ENCODE measurements at places on chromosomes 16 and 17. TPM values are rescaled to one million over a fixed set of nuclear protein-coding genes. Genes with fewer than 3 reads are reported as not detected.

DNA sequence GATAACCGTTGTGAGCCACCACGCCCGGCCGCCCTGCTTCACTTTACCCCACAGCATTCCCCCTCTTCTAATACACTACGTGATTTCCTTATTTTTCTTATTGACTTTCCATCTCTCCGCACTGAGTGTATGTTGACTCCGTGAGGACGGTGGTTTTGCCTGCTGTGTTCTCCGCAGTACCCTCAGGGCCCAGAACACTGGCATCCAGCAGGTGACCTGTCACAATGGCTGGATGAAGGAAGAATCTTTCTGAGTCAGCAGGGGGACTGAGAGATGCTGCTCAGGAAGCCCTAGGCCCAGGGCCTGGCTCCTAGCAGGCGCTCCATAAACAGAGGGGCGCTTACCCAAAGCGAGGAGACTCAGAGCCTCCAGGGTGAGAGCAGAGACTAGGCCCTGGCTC, 79.5 kb downstream of the RTN4RL1 start:
- no peak overlapping the region for H3K4me3 ChIP-seq
- no peaks in the 10 kb centered on the region for H3K4me1 ChIP-seq
- no peaks in the 10 kb centered on the region for H3K36me3 ChIP-seq
- no peak for DNase-seq
- H3K27me3 ChIP-seq: no peaks in the 10 kb centered on the region
- H3K27ac ChIP-seq: no peak overlapping the region

GRCh38 chr17:50758524-50758923, 8.8 kb downstream of the ANKRD40CL start:
- H3K4me3 ChIP-seq: no peak overlapping the region
- H3K27ac ChIP-seq: no peak overlapping the region
- DNase-seq: no peak
- no peaks in the 10 kb centered on the region for H3K36me3 ChIP-seq
- H3K27me3 ChIP-seq: no peaks in the 10 kb centered on the region
- no peaks in the 10 kb centered on the region for H3K4me1 ChIP-seq

DNA sequence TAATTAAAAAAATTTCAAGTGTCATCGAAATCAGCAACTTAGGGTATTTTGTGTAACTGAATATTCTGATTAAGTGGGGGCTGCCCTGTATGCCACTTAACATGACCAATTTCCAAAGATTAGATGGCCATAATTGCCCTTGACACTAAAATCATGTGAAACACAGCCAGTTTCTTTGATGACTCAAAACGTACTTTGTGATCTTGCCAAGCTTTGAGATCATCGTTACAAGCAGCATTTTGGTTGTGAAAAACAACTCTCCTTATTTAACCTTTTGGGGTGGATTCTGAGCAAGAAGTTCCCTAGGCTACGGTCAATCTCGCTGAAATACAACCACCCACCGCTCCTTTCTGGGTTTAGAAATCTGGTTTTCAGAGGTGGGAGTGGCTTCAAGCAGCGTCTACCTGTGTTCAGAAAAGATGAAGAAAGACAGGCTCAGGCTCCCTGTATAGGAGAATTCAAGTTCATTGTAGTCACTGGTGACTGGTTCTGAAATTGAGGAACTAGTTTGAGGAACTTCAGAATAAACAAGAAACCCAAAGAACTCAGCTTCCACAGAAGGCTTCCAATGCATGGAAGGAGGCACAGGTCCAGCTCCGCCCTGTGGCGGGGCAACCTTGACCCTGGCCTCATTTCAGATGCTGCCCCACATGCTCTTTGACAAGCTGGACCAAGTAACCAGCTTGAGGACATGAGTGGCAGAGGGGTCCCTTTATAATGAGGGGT, 9.4 kb downstream of the MAP3K14 start:
- peak overlapping the region; percentile 94 for H3K27ac ChIP-seq
- no peaks in the 10 kb centered on the region for H3K36me3 ChIP-seq
- H3K4me1 ChIP-seq: peaks cover 82% of the 10 kb centered on the region
- H3K27me3 ChIP-seq: no peaks in the 10 kb centered on the region

- no peak overlapping the region for H3K4me3 ChIP-seq
- no peaks in the 10 kb centered on the region for H3K27me3 ChIP-seq
- no peaks in the 10 kb centered on the region for H3K4me1 ChIP-seq
Observed at GRCh38 chr17:5784791-5785190, 200.5 kb upstream of the NLRP1 start.

DNA sequence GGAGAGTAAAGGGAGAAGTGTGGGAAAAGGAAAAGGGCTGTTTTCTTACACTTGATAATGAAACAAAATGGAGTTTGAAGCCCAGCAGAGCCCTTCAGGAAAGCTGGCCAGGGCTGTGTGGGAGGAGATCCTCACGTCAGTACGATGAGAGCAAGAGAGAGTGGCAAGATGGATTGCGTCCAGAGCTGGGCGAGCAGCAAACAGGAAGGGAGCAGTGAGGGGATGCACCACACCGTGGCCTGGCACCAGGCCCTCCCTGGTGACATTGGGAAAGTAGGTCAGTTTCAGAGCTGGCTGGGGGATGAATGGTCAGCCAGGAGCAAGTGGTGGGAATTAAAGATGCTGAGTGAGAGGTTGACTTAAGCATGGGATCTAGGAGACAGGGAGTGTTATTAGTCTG, 273.6 kb downstream of the GRIN2A start:
- DNase-seq: no peak
- H3K4me3 ChIP-seq: no peak overlapping the region
- H3K27me3 ChIP-seq: no peaks in the 10 kb centered on the region
- no peaks in the 10 kb centered on the region for H3K4me1 ChIP-seq
- H3K36me3 ChIP-seq: no peaks in the 10 kb centered on the region
- H3K27ac ChIP-seq: no peak overlapping the region

GRCh38 chr17:82355770-82356427, 3.1 kb upstream of the TEX19 start:
- H3K27me3 ChIP-seq: no peaks in the 10 kb centered on the region
- no peak for DNase-seq
- no peaks in the 10 kb centered on the region for H3K4me1 ChIP-seq
- no peak overlapping the region for H3K27ac ChIP-seq
- no peaks in the 10 kb centered on the region for H3K36me3 ChIP-seq

DNA sequence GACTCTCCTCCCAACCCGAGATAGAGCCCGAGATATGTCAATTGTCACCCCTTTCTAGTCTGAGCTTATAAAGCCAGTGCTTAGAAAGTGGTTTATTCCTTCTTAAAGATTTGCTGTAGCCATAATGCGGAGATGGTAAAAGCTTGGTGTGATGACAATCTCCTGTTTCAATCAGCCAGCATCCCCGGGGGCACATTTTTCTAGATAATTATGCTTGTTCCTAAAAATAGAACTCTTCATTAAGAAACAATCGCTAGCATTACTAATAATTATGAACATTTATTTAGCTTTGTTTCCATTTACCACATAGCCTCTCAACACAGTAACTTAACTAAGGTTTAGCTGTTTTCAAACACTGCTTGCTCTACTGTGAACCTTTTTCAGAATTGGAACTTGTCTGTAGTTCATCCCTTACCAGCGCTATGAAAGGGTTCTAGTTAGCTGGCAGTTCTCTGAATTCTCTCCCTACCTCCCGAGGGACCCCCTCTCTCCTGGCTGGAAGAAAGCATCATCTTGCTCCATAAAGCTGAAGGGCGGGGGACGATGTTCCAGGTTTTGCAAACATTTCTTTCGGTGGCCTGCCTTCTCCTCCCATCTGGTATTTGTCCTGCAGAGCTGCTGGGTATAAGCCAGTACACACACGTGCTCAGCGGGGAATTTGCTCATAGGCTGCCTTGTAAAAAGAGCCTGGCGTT, 922 bp upstream of the MRPL58 start:
- peak overlapping the region; percentile 90 for H3K27ac ChIP-seq
- peaks cover 12% of the 10 kb centered on the region for H3K4me1 ChIP-seq
- peak overlapping the region; percentile 84 for H3K4me3 ChIP-seq
- H3K36me3 ChIP-seq: no peaks in the 10 kb centered on the region
- no peaks in the 10 kb centered on the region for H3K27me3 ChIP-seq

DNA sequence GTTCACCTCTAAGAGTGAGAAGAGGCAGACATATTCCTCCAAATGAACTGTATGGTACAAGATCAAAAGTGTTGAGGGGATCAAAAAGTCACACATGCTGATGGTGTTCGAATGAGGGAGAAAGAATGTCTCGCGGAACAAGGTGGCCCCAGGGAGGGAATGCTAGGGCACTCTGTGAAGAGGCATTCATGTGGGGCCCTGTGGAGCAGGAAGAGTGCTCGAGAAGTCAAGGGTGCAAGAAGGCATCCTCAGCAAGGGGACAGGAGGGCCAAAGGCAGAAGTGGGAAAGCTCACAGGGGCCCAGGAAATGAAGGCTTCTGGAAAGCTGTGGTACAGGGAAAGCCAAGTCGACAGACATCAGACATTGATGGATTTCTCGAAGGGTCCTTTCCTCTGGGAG, 6.1 kb upstream of the MYH3 start:
- no peak for DNase-seq
- no peak overlapping the region for H3K4me3 ChIP-seq
- no peaks in the 10 kb centered on the region for H3K27me3 ChIP-seq
- no peaks in the 10 kb centered on the region for H3K4me1 ChIP-seq
- no peak overlapping the region for H3K27ac ChIP-seq

- no peak overlapping the region for H3K4me3 ChIP-seq
- H3K4me1 ChIP-seq: no peaks in the 10 kb centered on the region
- no peak overlapping the region for H3K27ac ChIP-seq
- H3K27me3 ChIP-seq: no peaks in the 10 kb centered on the region
Observed at GRCh38 chr16:22775220-22775922, 38.6 kb upstream of the HS3ST2 start.

DNA sequence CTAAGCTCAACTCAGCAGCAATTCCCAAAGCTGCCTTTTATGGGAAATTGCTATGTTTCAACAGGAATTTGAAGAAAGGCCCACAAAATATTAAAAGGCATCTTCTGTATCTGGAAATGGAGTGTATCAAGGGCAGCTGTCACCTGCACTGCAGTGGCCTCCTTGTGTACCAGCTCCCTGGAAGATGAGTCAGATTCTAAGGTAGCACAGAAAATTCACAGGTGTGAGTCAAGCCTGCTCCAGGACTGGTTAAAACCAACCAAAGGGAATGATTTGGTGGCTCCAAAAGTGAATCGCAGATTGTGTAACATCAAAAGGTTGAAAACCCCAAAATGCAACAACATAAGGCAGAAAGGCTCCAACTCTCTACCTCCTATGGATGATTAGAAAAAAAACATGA, 296.4 kb downstream of the GRIN2A start:
- DNase-seq: no peak
- H3K4me3 ChIP-seq: no peak overlapping the region
- H3K36me3 ChIP-seq: no peaks in the 10 kb centered on the region
- H3K27me3 ChIP-seq: no peaks in the 10 kb centered on the region

GRCh38 chr16:78209951-78210661, 110.7 kb downstream of the WWOX start:
- H3K4me1 ChIP-seq: peaks cover 17% of the 10 kb centered on the region
- no peaks in the 10 kb centered on the region for H3K27me3 ChIP-seq
- peak overlapping the region; percentile 23 for H3K27ac ChIP-seq
- DNase-seq: no peak
- no peaks in the 10 kb centered on the region for H3K36me3 ChIP-seq

- no peak overlapping the region for H3K27ac ChIP-seq
- H3K4me3 ChIP-seq: no peak overlapping the region
- H3K4me1 ChIP-seq: no peaks in the 10 kb centered on the region
- no peak for DNase-seq
- H3K27me3 ChIP-seq: no peaks in the 10 kb centered on the region
Observed at GRCh38 chr16:79293836-79294460, 306.6 kb downstream of the MAF start.

- no peaks in the 10 kb centered on the region for H3K36me3 ChIP-seq
- H3K27me3 ChIP-seq: no peaks in the 10 kb centered on the region
- no peak overlapping the region for H3K4me3 ChIP-seq
- no peak overlapping the region for H3K27ac ChIP-seq
- no peaks in the 10 kb centered on the region for H3K4me1 ChIP-seq
- no peak for DNase-seq
Observed at GRCh38 chr17:48177816-48178215, 70.2 kb downstream of the SNX11 start.

- peak overlapping the region; percentile 25 for H3K4me3 ChIP-seq
- H3K27me3 ChIP-seq: no peaks in the 10 kb centered on the region
- peaks cover 5% of the 10 kb centered on the region for H3K36me3 ChIP-seq
- no peak for DNase-seq
- peaks cover 99% of the 10 kb centered on the region for H3K4me1 ChIP-seq
Observed at GRCh38 chr16:89320782-89321501, 103.4 kb downstream of the ZNF778 start.

- no peaks in the 10 kb centered on the region for H3K4me1 ChIP-seq
- H3K4me3 ChIP-seq: no peak overlapping the region
- H3K27me3 ChIP-seq: no peaks in the 10 kb centered on the region
- peaks cover 100% of the 10 kb centered on the region for H3K36me3 ChIP-seq
- no peak overlapping the region for H3K27ac ChIP-seq
- DNase-seq: no peak
Observed at GRCh38 chr17:80362428-80363119, 52.4 kb upstream of the ENDOV start.

- H3K4me1 ChIP-seq: peaks cover 17% of the 10 kb centered on the region
- no peak for DNase-seq
- H3K27ac ChIP-seq: peak overlapping the region; percentile 54
Observed at GRCh38 chr16:87207965-87208364, 109.2 kb downstream of the C16orf95 start.

- no peak for DNase-seq
- no peaks in the 10 kb centered on the region for H3K27me3 ChIP-seq
- peak overlapping the region; percentile 76 for H3K27ac ChIP-seq
- H3K36me3 ChIP-seq: no peaks in the 10 kb centered on the region
Observed at GRCh38 chr17:43467981-43468581, 15.7 kb upstream of the DHX8 start.

GRCh38 chr17:79927136-79927661, 88.0 kb upstream of the CBX4 start:
- peaks cover 9% of the 10 kb centered on the region for H3K27me3 ChIP-seq
- DNase-seq: no peak
- peaks cover 46% of the 10 kb centered on the region for H3K4me1 ChIP-seq
- no peaks in the 10 kb centered on the region for H3K36me3 ChIP-seq
- no peak overlapping the region for H3K27ac ChIP-seq

GRCh38 chr16:28925386-28926228, 569 bp upstream of the RABEP2 start:
- peaks cover 20% of the 10 kb centered on the region for H3K36me3 ChIP-seq
- no peaks in the 10 kb centered on the region for H3K27me3 ChIP-seq
- H3K4me1 ChIP-seq: peaks cover 15% of the 10 kb centered on the region
- H3K4me3 ChIP-seq: peak overlapping the region; percentile 54
- H3K27ac ChIP-seq: peak overlapping the region; percentile 95
- DNase-seq: peak; percentile 61

The KRTAP9-8 gene
- total RNA-seq: not detected

The MPV17L gene
- 6.8 TPM for total RNA-seq

The MYLK3 gene
- 0.03 TPM for total RNA-seq

The MAPT gene
- total RNA-seq: 12.2 TPM

The SDF2 gene
- total RNA-seq: 20.3 TPM

The CETP gene
- 0.32 TPM for total RNA-seq

The ASGR1 gene
- total RNA-seq: 0.97 TPM

The ANKRD40CL gene
- total RNA-seq: not detected

The SLFN14 gene
- total RNA-seq: not detected
